ENCODE measurements at places on chromosomes 7 and 10. TPM values are rescaled to one million over a fixed set of nuclear protein-coding genes. Genes with fewer than 3 reads are reported as not detected.
A peak's percentile ranks its signal among the peaks of the same experiment; 100 is the strongest.

- no peaks in the 10 kb centered on the region for H3K36me3 ChIP-seq
- no peaks in the 10 kb centered on the region for H3K27me3 ChIP-seq
- no peak overlapping the region for H3K4me3 ChIP-seq
- H3K4me1 ChIP-seq, result no peaks in the 10 kb centered on the region
- no peak overlapping the region for H3K27ac ChIP-seq
- DNase-seq, result no peak
Observed at GRCh38 chr10:52488606-52489485, 174.8 kb downstream of the DKK1 start.

DNA sequence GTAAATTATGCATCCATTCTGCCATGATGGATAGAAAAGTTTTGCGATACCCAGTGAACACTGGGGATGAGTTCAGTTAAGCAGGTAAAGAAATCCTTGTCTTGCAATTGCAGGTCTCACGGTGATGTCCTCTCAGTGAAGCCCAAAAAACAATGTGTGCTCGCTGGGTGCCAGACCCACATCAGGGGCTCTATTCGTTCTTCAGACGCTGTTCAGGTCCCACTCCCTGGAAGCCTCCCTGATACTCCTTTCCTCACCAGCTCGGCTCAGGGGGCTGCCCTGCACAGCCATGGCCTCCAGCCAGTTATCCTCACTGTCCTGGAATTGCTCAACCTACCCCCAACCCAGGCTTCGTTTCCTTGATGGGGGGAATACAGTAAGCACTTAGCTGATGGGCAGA lies 323.5 kb downstream of the ADARB2 start:
- no peaks in the 10 kb centered on the region for H3K4me1 ChIP-seq
- H3K36me3 ChIP-seq, result no peaks in the 10 kb centered on the region
- H3K27me3 ChIP-seq, result peaks cover 31% of the 10 kb centered on the region
- H3K4me3 ChIP-seq, result no peak overlapping the region
- no peak for DNase-seq

DNA sequence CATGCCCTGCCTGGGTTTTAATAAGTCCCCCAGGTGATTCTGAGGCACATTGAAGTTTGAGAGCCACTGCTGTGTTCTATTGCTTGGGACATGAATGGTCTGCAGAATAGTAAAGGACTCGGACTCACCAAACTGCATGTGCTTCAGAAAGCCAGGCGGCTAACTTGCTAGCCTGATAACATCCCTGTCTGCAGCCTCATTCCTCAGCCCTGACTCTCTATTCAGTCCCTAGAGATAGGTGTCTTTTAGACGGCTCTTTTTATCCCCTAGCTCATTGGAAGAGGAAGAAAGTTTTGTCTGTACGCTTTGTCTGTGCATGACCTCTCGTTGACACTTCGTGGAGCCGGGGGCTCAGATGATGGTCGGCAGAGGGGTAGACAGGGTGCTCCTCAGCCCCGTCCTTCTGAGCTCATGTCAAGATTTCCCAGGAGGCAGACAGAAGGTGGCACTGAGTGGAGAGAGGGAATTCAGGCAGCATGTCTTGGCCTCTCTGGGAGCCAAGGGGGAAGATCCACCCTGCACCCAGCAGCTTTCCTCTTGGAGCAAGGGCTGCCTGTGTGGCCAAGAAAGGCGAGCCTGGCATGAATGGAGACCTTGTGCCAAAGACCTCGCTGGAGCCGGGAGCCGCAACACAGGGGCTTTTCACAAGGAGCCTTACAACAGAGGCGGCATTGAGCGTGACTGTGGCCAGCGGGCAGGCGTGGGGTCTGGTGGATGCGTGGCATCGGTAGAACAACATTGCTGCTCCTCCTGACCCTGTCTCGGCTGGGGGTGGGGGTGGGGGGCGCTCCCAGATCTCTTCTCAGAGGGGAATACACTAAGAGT lies 51.1 kb upstream of the PODXL start:
- DNase-seq, result no peak
- H3K4me1 ChIP-seq, result peaks cover 8% of the 10 kb centered on the region
- H3K4me3 ChIP-seq, result no peak overlapping the region
- H3K27ac ChIP-seq, result no peak overlapping the region
- H3K36me3 ChIP-seq, result no peaks in the 10 kb centered on the region

DNA sequence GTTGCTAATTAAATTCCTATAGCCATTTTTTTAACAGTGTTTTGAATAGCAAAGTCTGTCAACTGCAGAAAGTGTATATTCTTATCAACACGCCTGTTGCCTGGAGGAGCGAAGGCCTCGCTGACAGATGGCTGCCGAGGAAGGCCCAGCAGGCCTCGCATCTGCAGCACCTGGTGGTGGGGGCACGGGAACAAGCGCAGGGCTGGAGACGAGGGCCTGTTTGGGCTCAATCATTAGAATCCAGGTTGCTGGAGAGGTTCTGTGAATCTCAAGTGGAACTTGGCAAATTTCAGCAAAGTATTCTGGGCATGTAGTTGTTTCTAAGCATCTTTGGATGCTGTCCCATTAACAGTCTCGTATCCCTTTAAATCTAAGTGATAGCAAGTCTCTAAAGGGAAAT lies 66.1 kb upstream of the FAM204A start:
- H3K27ac ChIP-seq, result no peak overlapping the region
- H3K4me1 ChIP-seq, result no peaks in the 10 kb centered on the region
- no peak overlapping the region for H3K4me3 ChIP-seq
- no peak for DNase-seq
- H3K27me3 ChIP-seq, result peaks cover 22% of the 10 kb centered on the region

The GNB2 gene
- 192 TPM for total RNA-seq

The GET4 gene
- 20.6 TPM for total RNA-seq

The GIMAP4 gene
- total RNA-seq, result 97.8 TPM

DNA sequence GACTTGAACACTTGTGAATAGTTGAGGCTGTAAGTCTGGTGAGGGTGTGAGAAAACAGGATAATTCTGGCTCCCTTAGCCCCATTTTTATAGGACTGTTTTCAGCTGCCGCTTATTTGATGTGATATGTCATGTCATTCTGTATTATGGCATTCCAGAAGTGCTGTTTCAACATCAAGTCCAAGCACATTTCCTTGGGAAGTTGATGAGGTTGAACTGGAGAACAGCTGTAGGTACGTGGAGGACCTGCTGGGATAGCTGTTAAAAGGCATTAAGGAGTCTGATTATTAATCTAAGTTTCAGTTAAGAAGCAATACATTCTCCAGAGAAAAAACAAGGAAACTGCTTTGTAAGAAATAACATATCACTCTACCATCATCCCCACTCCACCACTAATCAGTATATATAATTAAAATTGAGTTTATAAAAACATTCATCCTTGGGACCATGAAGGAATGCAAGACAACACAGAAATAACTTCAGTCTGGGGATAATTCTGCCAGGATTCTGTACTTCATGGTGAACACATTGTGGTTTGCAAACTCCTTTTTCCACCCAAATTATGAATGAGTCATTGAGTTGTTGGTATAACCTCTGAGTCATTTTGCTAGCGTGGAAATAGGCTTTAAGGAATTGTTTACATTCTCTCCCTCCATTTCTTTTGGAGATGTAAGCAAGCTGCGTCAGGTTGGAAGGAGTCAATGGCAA lies 39.9 kb upstream of the TMEM229A start:
- no peaks in the 10 kb centered on the region for H3K27me3 ChIP-seq
- no peak overlapping the region for H3K27ac ChIP-seq
- H3K36me3 ChIP-seq, result no peaks in the 10 kb centered on the region
- H3K4me3 ChIP-seq, result no peak overlapping the region
- no peaks in the 10 kb centered on the region for H3K4me1 ChIP-seq
- no peak for DNase-seq

DNA sequence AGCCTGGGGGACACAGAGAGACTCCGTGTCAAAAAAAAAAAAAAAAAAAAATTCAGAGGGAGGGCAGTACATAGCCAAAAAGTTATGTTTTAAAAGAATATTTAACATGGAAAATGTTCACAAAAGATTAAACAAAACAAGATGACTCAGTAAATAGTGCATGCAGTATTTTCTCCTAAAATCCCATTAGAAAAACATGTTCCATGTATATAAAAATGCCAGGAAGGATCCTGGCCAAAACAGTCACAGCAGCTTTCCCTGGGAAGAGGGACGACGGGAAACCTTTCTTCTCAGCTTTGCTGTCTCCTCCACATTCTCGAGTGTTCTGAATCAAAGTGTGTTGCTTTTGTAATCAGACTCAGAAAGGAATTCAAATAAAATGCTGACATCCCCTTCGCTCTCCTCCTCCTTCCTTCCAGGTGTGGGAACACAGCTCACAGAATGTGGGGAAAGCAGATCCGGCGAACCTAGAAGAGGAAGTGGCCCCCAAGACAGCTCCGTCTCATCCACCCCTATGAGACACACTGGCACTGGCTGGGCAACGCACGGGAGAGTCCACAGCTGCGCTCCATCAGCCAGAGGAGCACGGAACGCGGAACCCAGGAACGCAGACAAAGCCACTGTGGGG lies 139.4 kb downstream of the MAD1L1 start:
- H3K36me3 ChIP-seq, result no peaks in the 10 kb centered on the region
- no peak overlapping the region for H3K27ac ChIP-seq
- no peak overlapping the region for H3K4me3 ChIP-seq
- DNase-seq, result no peak

GRCh38 chr7:6154542-6155404 lies 117.7 kb downstream of the CYTH3 start:
- peaks cover 43% of the 10 kb centered on the region for H3K36me3 ChIP-seq
- no peak overlapping the region for H3K4me3 ChIP-seq
- no peak overlapping the region for H3K27ac ChIP-seq
- no peaks in the 10 kb centered on the region for H3K27me3 ChIP-seq

GRCh38 chr10:77887631-77888355 lies 38.8 kb downstream of the DLG5 start:
- no peaks in the 10 kb centered on the region for H3K4me1 ChIP-seq
- no peak for DNase-seq
- H3K4me3 ChIP-seq, result no peak overlapping the region

GRCh38 chr7:156604311-156604710 lies 36.3 kb upstream of the RNF32 start:
- no peaks in the 10 kb centered on the region for H3K36me3 ChIP-seq
- no peak for DNase-seq
- no peak overlapping the region for H3K27ac ChIP-seq

- no peaks in the 10 kb centered on the region for H3K4me1 ChIP-seq
- H3K4me3 ChIP-seq, result no peak overlapping the region
- no peak for DNase-seq
Observed at GRCh38 chr10:84552478-84552877, 224.1 kb downstream of the CCSER2 start.

The CALD1 gene
- total RNA-seq, result 2.2 TPM

- no peaks in the 10 kb centered on the region for H3K4me1 ChIP-seq
- H3K27ac ChIP-seq, result no peak overlapping the region
- no peak for DNase-seq
- H3K36me3 ChIP-seq, result no peaks in the 10 kb centered on the region
- H3K4me3 ChIP-seq, result no peak overlapping the region
Observed at GRCh38 chr7:94414481-94414880, 19.8 kb downstream of the COL1A2 start.

The BAIAP2L1 gene
- 2.3 TPM for total RNA-seq

GRCh38 chr10:60930237-60930636 lies 13.7 kb downstream of the RHOBTB1 start:
- no peak overlapping the region for H3K4me3 ChIP-seq
- H3K27ac ChIP-seq, result no peak overlapping the region
- H3K27me3 ChIP-seq, result peaks cover 3% of the 10 kb centered on the region
- no peaks in the 10 kb centered on the region for H3K4me1 ChIP-seq
- H3K36me3 ChIP-seq, result no peaks in the 10 kb centered on the region

GRCh38 chr7:151867912-151868311 lies 9.0 kb downstream of the PRKAG2 start:
- peaks cover 18% of the 10 kb centered on the region for H3K4me1 ChIP-seq
- H3K27ac ChIP-seq, result no peak overlapping the region
- DNase-seq, result no peak
- no peak overlapping the region for H3K4me3 ChIP-seq
- H3K27me3 ChIP-seq, result no peaks in the 10 kb centered on the region

DNA sequence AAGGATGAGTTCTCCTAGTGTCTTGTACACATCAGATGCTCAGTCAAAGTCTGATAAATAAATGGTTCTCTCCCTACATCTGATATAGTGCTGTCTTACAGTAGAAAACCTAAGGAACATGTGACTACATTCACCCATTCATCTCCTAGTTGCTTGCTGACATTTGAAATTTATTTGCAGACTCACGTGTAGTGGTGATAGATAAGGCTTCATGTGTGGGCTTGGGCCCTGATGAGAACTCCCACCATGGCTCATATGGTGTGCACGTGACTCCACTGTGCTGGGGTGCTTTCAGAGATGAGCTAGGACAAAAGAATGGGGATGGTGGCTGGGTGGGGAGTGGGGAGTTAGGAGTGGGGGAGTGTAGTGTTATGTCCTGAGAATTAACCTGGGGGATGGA lies 287.3 kb downstream of the RPS24 start:
- no peak for DNase-seq
- no peaks in the 10 kb centered on the region for H3K27me3 ChIP-seq
- no peak overlapping the region for H3K4me3 ChIP-seq
- H3K27ac ChIP-seq, result peak overlapping the region; percentile 7
- H3K4me1 ChIP-seq, result peaks cover 10% of the 10 kb centered on the region

The SLC35G1 gene
- 2.0 TPM for total RNA-seq

The AOAH gene
- 17.1 TPM for total RNA-seq

DNA sequence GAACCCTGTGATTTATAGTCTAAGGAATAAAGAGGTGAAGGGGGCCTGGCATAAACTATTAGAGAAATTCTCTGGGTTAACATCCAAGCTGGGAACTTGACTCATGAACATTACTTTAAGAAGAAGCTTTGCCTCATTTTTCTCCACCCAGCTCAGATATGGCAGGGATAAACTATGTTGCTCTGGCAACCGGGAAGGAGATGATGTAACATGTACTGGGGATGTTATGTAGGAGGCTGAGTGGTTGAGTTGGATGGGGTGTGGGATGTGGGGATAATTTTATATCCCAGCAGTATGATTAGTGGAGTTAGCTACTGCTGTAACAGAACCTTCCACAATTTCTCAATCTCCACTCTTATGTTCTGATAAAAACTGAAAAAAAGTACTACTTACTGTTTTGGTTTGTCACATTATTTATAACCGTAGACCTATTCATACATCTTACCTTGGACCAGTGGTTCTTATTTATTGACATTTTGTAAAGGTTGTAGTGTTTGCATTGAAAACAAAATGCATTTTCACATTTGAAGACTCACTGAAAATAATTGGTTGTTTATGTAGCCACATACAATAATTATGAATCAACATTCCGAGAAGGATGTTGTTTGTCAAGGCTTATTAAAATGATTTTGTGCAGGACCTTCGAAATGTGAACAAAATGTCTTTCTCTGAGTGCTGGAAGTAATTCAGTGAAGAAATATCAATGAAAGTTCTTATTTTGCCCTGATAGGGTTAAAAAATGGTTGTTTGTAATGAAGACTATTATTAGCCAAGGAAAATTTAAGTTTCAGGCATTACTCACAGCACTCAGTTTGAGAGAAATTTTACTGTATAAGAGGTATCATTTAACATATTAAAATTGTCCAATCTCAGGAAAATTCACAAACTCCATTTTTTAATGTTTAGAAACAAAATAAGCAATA lies 1.3 kb downstream of the OR2F2 start:
- H3K27me3 ChIP-seq, result peaks cover 9% of the 10 kb centered on the region
- no peak overlapping the region for H3K27ac ChIP-seq
- DNase-seq, result no peak
- no peaks in the 10 kb centered on the region for H3K36me3 ChIP-seq
- no peak overlapping the region for H3K4me3 ChIP-seq
- no peaks in the 10 kb centered on the region for H3K4me1 ChIP-seq

All from activated CD8-positive, alpha-beta T cell treated with anti-CD3 and anti-CD28 coated beads for 36 hours (primary cell).